ENCODE measurements at places on chromosomes 6 and 20.

GRCh38 chr6:17813542-17813941 is 106.8 kb upstream of the NUP153 start:
- no peak for DNase-seq

DNA sequence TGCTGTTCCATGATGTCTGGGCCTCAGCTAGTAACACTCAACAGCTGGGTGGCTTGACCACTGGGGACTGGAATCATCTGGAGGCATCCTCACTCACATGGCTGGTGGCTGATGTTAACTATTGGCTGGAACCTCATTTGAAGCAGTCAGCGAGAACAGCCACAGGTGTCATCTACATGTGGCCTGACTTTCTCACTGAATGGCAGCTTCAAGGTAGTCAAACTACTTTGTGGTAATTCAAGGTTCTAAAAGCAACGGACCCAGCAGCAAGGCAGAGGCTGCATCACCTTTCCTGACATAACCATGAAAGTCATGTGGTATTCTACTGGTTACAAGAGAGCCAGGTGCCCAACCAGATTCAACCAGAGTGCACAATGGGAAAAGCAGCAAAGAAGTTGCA is 115.9 kb upstream of the DST start:
- DNase-seq: no peak

DNA sequence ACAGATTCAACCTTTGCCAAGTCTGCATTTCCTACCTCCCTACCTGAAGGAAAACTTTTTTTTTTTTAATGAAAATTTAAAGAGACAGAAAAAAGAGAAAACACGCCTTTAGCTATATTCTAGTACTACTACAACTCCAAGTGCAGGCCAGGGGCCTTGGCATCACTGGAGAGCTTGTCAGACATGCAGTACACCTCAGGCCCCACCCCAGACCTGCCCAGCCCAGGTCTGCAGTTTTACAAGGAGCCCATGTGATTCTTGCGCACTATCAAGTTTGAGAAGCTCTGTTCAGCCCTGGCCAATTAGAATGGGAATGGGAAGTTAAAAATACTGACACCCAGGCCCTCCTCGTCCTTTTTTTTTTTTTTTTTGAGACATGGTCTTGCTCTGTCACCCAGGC is 85.0 kb downstream of the NFATC2 start:
- DNase-seq: no peak

- DNase-seq: peak; percentile 78
Measured at GRCh38 chr6:142112451-142113061, 20.2 kb upstream of the GJE1 start.

DNA sequence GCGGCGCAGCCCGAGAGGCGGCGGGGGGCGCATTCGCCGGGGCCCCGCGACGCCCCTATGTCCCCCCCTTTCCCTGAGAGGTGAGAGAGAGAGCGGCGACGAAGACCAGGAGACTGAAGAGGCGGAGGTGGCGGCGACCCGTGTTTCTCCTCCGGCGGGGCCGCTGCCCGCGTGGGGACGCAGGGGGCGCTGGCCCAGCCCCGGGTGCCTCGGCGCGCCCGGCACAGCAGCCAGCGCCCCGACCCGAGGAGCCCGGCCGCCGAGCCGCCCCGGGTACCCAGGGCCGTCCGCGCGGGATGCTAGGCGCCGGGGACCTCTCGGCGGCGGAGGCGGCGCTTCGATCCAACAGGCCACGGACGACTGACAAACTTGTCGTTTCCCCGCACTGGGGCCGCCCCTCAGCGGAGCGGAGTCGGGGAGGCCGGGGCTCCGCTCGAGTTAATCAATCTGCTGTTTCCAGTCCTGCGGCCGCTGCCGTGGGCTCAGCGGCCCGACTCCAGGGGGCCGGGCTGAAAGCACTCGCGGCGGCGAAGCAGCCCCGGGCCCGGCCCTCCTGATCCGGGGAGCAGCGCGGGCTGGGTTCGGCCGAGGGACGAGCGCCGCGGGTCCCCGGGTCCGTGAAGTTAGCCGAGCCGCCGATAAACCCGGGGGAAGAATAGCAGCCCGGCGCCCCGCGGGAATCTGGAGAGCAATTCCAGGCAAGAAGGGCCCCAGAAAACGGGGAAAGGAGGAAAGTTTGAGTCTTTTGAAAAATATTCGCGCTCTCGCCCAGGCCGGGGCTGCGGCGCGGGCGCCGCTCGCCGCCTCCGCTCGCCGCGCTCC is 631 bp downstream of the MDGA1 start:
- DNase-seq: no peak

GRCh38 chr20:47568837-47569410 is 67.2 kb downstream of the NCOA3 start:
- no peak for DNase-seq

DNA sequence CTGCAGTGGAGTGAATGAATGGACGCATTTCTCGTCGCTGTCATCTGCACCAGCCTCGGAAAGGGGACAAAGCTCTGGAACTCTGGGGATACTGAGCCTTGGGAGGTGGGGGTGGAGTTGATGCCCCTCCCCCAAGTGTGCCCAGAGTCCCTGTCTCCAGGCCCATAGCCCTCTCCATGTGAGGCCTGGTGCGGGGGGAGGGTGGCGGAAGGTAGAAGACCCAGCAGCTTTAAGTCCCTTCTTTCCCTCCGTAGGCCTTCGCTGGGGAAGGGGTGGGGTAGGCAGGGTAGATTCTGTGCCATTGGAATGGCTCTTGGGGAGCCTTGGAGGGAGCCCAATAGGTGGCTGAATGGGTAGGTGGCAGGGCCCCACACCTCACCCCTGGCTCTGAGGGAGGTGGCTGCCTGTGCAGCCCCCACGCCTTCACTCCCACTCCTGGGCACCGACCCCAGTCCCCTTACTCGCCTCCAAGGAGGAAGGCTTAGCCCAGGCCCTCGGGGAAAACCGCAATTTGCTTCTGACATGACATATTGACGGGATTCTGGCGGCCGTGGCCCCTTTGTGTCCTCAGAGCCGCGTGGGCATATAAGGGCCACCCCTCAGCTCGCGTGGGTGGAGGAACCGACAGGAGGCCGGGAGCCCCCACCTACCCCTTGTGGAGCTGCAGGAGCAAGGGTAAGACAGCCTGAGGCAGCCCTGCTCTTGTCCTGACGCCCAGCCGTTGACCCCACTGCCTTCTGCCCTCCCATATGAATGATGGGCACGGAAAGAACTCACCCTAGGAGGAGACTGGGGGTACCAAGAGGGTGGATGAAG is at the start of gene BPIFB3:
Gene BPIFB3, plus strand, starts transcription at position 613 of the 816 bp plus-strand sequence. CDS start 1,533 bp downstream, outside the sequence.
- no peak for DNase-seq

DNA sequence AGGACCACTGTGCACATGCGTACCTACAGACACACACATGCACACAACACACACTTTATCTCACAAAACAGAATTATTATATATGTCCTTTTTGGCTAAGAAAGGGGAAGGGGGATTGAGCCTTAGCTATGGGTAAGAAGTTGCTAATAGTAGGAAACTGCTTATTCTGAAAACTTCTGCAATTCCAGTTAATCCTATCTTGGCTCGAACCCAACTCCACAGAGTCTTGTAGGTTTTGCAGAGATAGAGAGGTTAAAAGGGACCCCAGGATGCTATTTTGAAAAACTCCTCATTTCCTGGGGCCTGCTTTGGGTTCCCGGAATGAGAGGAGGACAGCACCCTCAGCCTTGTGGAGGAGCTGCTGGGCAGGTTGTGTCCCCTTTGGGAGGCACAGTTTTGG is 233.8 kb downstream of the CLIC5 start:
- DNase-seq: no peak

DNA sequence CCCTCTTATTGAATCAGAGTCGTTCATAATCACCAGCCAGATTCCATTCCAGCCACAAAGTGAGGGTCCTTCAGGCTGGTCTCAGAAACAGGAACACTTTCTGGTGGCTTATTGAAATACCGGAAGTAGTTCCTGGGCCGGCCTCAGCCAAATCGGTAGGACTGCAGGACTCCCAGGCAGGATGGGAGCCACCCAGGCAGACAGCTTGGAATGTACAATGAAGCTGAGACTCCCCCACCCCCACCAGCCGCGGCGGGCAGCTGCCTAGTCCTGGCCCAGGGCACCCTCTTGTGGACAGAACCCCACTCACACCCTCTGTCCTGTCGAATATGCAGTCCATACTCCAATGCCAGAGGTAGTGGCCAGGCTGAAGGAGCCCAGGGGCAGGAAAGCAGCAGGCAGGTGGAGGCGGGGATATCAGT is 43.8 kb downstream of the MDFI start:
- DNase-seq: peak; percentile 97

DNA sequence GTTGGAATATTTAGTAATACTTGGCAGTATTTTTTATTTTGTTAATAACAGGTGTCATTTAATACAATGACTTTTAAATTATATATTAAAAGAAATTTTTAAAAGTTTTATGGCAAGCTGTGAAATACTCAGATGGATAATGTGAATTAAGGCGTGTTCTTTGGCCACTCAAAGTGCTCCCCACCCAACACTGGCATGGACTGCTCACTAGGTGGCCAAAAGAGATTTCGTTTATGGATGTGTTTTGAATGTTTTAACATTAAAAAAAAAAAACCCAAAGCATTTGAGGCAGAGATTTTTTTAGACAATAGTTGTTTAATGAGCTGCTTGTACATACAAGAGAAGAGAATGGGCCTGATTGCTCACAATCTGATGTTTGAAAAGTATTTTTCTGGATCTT is 86.5 kb downstream of the QKI start:
- no peak for DNase-seq

GRCh38 chr6:34318499-34319470 is 70.0 kb upstream of the SMIM29 start:
- no peak for DNase-seq

DNA sequence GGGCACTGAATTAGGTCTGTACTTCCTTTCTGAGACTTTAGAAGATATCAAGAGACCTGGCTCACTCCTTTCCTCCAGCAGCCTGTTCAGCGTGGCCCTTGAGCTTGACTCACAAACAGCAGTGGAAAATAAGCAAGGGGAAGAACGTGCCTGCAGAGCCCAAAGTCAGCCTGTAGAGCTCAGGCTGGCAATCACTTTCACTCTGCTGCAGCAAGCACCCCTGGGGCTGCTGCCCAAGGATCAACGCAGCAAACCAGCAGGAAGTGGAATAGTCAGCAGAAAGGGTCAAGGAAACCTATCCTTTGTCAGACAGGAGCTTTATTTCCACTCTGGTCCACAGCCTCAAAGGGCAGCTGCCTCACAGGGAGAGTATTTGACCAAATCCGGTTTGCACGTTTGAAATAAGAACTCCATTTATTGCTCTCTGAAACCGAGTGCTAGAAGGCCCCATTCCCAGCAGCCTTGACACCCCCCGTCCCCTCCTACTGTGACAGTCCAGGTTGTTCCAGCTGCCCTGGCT is 77.4 kb downstream of the PRDM1 start:
- peak; percentile 57 for DNase-seq
